ENCODE measurements at places on chromosomes 1 and 21.

DNA sequence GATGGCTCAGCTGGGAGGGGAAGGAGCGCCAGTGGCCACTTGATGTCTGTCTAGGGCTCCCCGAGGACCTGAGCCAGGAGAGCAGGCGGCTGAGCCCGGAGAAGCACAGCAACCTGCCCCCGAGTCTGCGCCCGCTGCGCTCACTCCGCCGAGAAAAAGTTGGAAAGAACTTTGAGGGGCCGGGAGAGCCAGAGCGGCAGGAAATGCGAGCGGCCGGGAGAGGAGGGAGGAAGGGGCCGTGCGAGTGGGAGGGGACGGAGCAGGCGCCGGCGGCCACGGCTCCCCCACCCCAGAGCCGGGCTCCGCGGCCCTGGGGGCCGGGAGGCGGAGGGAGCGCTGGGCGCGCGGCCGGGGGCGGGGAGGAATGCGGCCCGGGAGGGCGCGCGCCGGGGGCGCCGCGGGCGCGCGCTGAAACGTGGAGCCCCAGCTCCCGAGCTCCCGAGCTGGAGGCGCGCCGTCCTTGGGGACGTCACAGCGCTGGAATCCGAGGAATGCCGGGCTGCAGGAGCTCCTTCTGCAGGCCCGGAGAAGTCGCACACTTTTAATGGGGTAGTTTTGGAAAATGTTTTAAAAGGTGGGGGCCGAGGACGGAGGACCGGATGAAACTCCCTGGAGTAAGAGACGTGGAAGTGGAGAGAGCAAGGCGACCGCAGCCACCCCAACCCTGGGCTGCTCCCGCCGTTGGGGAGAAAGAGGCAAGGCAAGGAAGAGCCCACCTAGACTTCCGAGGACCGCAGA is at the start of gene PTPN14:
TSS of gene PTPN14 (minus strand) at position 167 of the 738 bp plus-strand sequence. CDS start 86,799 bp downstream, outside the sequence.
- no peak for DNase-seq

GRCh38 chr21:38311765-38312164 is 55.0 kb downstream of the KCNJ15 start:
- no peak for DNase-seq

DNA sequence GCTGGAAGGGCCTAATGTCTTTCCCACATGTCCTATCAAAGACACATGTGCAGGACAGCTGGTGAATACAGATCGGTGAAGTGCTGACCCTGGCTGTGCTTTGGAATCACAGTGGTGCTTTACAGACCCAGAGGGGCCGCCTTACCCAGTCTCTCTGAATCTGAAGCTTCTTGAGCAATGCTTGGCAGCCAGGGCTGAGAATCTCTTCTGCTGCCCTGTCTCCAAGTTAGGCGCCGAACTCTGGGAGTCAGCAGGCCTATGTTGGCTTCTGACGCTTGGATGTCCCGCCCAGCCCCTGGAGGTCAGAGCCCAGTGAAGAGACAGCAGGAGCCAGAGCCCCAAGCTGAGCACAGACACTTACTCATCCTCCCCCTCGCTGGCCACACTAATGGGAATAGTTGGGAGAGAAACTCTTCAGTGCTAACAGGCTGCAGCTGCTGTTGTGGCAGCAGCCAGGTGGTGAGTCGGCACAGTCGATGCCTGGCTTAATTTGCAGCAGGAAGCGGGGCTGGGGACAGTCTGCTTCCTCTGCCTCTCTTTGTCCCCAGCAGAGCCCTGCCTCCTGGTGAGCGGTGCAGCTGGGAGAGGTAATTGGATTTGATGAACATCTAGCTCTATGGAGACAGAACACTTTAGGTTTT is 68.1 kb downstream of the URB2 start:
- no peak for DNase-seq

DNA sequence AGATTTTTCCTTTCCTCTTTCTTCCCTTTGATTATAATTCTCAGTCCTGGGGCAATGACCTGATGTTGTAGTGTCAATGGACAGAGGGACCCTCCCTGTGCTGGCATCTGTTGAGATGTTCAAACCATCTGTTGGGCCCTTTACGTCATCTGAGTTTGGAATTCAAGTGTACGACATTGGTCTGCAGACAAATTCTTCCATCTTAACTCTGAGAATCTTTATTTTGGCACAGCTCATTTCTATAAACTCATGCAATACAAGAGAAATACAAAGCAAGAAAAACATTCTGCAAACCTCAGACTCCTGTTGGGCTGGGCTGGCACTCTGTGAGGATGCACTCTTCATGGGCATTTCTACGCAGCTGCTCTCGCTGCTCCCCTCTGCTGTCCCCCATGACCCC is 54.2 kb downstream of the IFI44 start:
- no peak for DNase-seq

- no peak for DNase-seq
Observed at GRCh38 chr1:27275696-27276095, 41.3 kb downstream of the WDTC1 start.

DNA sequence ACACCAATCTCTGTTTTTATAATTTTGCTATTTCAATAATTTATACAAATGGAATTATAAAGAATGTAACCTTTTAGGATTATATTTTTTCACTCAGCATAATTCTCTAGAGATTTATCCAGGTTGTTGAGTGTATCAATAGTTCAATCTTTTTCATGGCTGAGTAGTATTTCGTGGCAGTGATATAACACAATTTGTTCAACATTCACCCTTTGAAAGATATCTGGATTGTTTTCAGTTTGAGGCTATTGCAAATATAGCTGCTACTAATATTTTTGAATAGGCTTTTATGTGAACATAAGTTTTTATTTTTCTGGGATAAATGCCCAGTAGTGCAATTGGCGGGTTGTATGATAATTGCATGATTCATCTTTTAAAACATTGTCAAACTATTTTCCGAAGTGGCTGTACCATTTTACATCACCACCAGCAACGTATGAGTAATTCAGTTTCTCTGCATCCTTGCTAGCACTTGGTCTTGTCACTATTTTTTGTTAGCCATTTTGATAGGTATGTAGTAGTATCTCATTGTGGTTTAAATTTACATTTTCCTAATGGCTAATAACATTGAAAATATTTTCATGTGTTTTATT is 55.6 kb upstream of the ABCD3 start:
- DNase-seq: no peak

GRCh38 chr1:36822648-36823047 is 211.7 kb downstream of the GRIK3 start:
- no peak for DNase-seq

- DNase-seq: no peak
Observed at GRCh38 chr1:68111519-68112436, 61.4 kb upstream of the DIRAS3 start.

GRCh38 chr1:54017979-54018378 is at the start of gene LDLRAD1:
TSS of gene LDLRAD1 (minus strand) at chr1:54018186. CDS start at chr1:54018112, 74 bp downstream.
- DNase-seq: no peak

GRCh38 chr1:30520476-30520875 is 202.9 kb downstream of the MATN1 start:
- no peak for DNase-seq

GRCh38 chr1:119046429-119046784 is 58.3 kb upstream of the TBX15 start:
- no peak for DNase-seq

- no peak for DNase-seq
Observed at GRCh38 chr21:26836528-26836927, 8.7 kb downstream of the ADAMTS1 start.

DNA sequence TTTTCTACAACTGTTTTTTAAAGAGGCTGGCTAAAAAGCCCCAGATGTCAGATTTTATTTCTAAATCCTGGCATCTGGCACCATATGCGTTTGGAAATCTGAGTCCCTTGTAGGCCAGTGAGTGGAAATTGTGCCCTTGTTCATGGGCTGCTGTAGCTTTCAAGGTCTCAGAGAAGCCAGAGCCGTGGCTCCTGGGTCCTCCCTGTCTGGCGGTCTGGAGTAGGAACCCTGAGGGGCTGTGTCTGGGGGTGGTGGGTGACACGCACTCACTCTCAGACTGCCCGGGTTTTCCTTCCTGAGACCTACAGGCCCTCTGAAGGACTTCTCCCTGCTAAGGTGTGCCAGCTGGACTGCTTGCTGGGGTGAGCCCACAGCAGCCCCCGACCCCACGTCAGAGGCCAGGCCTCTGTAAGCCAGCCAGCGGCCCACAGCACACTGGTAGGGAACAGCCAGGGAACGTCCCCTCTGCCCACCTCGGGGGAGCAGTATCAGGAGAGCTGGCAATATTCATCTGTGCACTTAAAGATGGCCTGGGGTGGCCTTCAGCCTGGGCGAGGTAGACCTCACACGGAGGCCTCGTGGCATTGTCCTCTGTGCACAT is 151.5 kb downstream of the PEX14 start:
- DNase-seq: no peak

- no peak for DNase-seq
Observed at GRCh38 chr1:30008998-30009657, 714.3 kb downstream of the MATN1 start.

DNA sequence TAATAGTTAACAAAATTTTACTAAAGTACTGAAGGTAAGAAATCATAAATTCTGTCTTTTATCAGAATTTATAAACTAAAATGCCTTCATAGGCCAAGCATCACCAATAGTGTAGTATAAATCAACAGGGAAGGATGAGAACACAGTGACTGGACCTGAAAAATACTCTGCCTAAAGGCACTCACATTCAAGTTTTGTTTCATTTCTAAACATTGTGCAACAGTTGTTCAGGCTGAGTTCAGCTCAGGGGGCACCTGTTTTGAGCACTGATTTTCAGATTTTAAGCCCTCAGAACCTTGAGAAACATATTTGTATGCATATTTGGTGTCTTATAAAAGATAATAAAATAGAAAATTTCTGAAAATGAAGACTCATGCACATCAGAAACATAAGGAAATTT is 12.4 kb downstream of the ACBD6 start:
- no peak for DNase-seq

DNA sequence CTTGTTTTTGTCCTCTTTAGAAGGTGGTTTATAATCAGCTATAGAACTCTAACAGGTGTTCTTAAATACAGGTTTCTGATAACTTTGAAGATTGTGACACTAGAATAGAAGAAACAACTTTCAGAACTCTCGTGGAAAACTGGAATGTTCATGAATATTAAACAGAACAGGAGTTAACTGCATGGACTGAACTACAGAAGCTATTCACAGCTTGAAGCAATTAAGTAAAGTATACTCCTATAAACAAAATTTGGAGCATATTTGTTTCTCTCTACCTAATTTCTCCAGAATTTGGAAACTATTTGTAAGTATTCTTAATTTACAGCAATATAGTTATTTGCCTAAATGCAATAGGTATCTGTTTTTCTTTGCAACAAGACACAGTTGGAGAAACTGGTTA is 824.8 kb downstream of the ADGRL2 start:
- peak; percentile 2 for DNase-seq

GRCh38 chr1:110610696-110611286 is 4.6 kb upstream of the KCNA2 start:
- no peak for DNase-seq

- DNase-seq: no peak
Observed at GRCh38 chr1:19979494-19979977, at the start of gene PLA2G2A. TSS of gene PLA2G2A (minus strand) at chr1:19979618. CDS start at chr1:19978773, 845 bp downstream.

DNA sequence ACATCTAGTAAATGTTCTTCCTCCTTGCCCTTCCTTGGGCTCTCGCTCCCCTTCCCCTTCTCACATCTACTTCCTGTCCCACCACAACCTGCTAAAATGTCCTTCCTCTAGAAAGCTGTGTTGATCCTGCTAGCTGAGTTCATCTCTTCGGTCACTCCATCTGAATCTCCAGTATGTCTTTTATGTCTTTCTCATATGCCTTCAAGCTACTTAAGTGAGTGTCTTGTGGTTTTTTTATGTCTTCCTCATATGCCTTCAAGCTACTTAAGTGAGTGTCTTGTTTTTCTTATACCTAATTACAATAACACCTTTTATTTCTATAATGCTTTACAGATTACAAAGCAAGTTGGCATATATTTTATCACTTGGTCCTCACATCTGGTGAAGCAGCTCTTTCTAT is 33.9 kb downstream of the CSF1 start:
- DNase-seq: no peak

GRCh38 chr1:219299420-219299819 is 125.7 kb downstream of the LYPLAL1 start:
- no peak for DNase-seq

GRCh38 chr21:44874240-44874496 is 678 bp upstream of the PTTG1IP start:
- no peak for DNase-seq

DNA sequence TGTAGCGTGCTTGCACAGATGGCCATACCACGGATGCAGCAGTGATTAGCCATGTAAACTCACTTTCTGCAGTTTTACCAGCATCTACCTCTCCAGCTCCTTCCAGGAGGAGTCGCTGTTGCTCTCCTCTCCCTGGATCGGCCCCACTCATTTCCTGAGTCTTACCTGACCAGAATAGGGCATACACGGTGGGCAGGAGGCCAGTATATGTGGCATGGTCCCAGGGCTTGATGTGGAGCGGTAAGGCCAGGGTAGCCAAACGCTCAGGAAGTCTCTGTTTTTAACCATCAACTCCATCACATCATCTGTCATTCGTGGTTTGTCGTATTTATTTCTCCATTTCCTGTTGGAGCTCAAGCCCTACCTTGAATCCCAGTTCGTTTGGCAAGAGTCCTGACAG is 163.4 kb upstream of the USP24 start:
- no peak for DNase-seq

DNA sequence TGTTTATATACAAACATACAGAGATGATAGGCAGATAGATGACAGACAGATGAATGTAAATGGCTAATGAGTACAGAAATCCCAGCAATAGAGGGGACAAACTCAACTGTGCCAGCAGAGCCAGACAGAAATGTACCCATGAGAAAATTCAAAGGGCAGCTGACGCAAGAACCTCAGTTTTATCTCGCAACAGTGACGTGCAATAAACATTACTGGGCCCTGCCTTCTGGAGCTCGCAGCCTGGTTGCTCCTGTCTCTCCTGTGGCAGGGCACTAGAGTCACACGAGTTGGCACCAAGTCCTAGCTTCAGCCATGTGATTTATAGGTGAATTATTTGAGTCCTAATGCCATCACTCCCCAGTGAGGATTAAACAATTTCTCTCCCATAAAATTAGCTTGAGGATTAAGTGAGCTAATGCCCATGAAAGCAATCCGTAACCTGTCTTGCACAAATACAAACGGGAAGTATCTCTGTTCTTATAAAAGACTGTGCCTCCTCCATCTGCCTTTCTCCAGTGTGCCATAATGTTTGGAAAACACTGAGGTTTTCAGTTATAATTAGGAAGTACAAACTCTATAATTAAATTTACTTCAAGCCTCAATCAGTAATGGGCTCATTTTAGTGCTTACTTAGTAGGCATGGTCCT is 50.7 kb downstream of the VAV3 start:
- DNase-seq: no peak

DNA sequence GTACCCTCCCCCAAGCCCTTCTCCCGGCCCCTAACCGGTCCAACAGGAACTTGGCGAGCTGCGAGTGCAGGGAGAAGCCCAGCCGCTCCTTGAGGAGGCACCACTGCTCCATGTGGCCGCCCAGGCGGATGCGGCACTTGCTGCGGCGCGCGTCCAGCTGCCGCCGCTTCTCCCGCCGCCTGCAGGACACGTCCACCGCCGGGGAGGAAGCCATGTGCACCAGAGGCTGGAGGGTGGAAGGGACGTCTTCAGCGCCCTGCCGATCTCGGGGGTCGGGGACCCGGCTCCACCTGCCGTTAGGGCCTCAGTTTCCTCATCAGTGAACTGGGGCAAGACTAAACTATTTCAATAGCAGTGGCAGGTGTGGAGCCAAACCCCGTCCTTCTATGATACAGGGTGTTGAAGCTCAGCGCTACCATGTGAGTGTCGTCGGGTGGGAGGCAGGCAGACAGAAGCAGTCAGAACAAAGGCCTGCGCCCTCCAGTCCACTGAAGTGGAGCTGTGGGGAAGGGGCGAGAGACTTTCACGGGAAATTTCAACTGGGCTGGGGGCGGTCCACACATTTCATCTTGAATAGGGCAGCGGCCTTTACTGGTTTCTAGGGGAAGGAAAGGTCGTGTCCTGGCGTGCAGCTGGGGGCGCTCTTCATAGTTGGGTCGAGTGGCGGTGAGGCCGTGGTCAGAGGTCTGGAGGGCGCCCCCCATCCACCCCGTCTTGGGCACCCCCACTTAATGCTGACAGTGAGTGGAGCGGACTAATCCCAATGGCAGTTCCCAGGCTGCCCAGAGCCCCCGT is 592 bp downstream of the ZNF692 start:
- no peak for DNase-seq

Data from CD4-positive, alpha-beta memory T cell (primary cell).